Small intestine (tissue), 16 donors: ENCODE measurements at places on chromosomes 5 and 9. TPM values are rescaled to one million over a fixed set of nuclear protein-coding genes. Genes with fewer than 3 reads are reported as not detected.

FYB1 gene
- polyA plus RNA-seq: 3.6 TPM

SAPCD2 gene
- 12.8 TPM for polyA plus RNA-seq

LTC4S gene
- 5.4 TPM for polyA plus RNA-seq

GBGT1 gene
- 15.4 TPM for polyA plus RNA-seq

PLK2 gene
- polyA plus RNA-seq: 10.3 TPM

PLEKHG4B gene
- polyA plus RNA-seq: 0.01 TPM

S1PR3 gene
- polyA plus RNA-seq: 6.0 TPM

FBP2 gene
- 1.9 TPM for polyA plus RNA-seq

SLC34A1 gene
- polyA plus RNA-seq: 0.01 TPM

PCDHA9 gene
- polyA plus RNA-seq: not detected

MEIKIN gene
- polyA plus RNA-seq: 3.8 TPM

TESK1 gene
- 53.0 TPM for polyA plus RNA-seq

CYSTM1 gene
- polyA plus RNA-seq: 273 TPM

ARID3C gene
- 0.03 TPM for polyA plus RNA-seq

LCN9 gene
- not detected for polyA plus RNA-seq

AQP3 gene
- polyA plus RNA-seq: 158 TPM

SLC1A3 gene
- 1.4 TPM for polyA plus RNA-seq

ADAMTS6 gene
- not detected for polyA plus RNA-seq

FOXD4 gene
- polyA plus RNA-seq: not detected

SPOCK1 gene
- polyA plus RNA-seq: 0.81 TPM

ZFP2 gene
- 0.22 TPM for polyA plus RNA-seq

YIPF5 gene
- polyA plus RNA-seq: 16.1 TPM

NKD2 gene
- polyA plus RNA-seq: 0.22 TPM

KIF12 gene
- 14.3 TPM for polyA plus RNA-seq

SOX30 gene
- 0.22 TPM for polyA plus RNA-seq

DDX4 gene
- not detected for polyA plus RNA-seq

PCDHGA3 gene
- polyA plus RNA-seq: 0.49 TPM

IFNA21 gene
- polyA plus RNA-seq: not detected

DRD1 gene
- polyA plus RNA-seq: 0.22 TPM

OBP2B gene
- not detected for polyA plus RNA-seq

FGF1 gene
- not detected for polyA plus RNA-seq

CCDC127 gene
- polyA plus RNA-seq: 6.6 TPM

ADGRD2 gene
- not detected for polyA plus RNA-seq

TMEM252 gene
- polyA plus RNA-seq: 19.4 TPM
